ENCODE measurements at places on chromosomes 1 and 21.
A peak's percentile ranks its signal among the peaks of the same experiment; 100 is the strongest.

- peak; percentile 73 for DNase-seq
Observed at GRCh38 chr1:63795455-63795854, 21.6 kb downstream of the ROR1 start.

DNA sequence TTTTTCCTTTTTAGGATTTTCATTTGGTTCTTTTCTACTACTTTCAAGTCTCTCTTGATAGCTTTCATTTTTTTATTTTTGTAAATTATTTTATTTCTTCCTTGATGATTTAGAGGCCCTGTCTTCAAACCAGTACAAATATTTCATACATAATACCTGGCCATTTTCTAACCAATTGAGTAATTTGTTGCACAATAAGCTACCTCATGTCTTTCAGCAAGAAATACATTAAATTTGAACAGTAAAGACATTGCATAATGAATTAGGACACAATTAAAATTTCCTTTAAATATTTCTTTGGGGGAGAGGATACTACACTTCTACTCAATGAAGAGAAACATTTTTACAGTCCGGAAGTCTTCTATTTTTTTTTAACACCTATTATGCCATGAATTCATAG lies 15.6 kb upstream of the COL9A2 start:
- no peak for DNase-seq

GRCh38 chr1:183583466-183583865 lies 6.8 kb downstream of the NCF2 start:
- no peak for DNase-seq

GRCh38 chr21:36454093-36454531 lies 25.8 kb downstream of the CLDN14 start:
- no peak for DNase-seq

- no peak for DNase-seq
Observed at GRCh38 chr1:194045416-194045815, 859.0 kb upstream of the B3GALT2 start.

GRCh38 chr1:77030401-77031105 lies 163.3 kb downstream of the ST6GALNAC5 start:
- no peak for DNase-seq

DNA sequence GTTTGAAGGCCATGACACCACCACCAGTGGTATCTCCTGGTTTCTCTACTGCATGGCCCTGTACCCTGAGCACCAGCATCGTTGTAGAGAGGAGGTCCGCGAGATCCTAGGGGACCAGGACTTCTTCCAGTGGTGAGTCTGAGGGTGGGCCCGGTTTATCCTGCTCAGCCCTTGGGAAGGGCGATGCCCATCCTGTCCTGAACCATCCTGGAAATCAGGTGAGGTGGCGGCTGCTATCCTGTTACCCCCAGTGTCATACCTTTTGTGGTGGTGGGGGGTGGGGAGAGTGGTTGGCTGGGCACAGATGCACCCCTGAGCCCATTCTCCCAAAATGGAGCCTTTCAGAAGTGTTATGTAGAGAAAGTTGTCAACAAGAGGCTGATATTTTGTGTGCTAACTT lies 16.3 kb downstream of the CYP4B1 start:
- no peak for DNase-seq

- DNase-seq, result no peak
Observed at GRCh38 chr1:101683561-101683960, 313.2 kb downstream of the OLFM3 start.

- no peak for DNase-seq
Observed at GRCh38 chr21:41931041-41931451, 22.8 kb downstream of the C2CD2 start.

DNA sequence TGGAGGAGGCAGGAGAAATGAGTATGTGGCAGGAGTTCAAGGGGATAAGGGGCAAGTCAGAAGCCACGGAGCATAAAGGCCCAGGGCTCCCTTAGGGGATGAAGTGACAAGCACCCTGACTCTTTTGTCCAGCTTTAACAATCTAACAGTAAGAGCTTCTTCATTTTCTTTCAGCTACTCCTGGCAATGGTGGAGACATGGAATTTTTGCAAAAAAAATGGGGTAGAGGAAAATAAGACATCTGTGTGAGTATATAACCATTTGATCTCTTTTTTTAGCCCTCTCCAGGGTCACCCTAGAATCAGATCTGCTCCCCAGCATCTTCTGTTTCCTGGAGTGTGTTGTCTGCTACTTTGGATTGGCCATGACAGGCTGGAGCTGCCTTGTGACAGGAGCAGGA lies 47.1 kb downstream of the ZNF697 start:
- DNase-seq, result no peak

DNA sequence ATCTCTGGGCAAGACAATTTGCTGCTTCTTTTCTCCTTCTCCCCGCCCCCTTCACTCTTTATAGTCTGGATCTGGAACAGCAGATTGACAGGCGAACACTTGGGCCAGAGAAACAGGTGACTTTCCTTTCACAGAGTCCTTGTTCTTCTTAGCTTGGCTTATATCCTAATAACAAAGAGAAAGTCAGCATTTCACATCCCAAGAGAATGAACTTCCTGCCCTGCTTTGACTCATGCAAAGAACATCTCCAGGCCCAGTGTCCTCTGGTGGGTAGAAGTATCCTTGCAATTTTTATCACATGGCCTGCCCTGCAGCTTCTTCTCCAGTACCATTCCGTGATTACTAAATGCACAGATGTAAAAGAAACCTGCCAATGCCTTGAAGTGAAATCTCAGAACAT lies 764.4 kb downstream of the ADGRL2 start:
- no peak for DNase-seq

DNA sequence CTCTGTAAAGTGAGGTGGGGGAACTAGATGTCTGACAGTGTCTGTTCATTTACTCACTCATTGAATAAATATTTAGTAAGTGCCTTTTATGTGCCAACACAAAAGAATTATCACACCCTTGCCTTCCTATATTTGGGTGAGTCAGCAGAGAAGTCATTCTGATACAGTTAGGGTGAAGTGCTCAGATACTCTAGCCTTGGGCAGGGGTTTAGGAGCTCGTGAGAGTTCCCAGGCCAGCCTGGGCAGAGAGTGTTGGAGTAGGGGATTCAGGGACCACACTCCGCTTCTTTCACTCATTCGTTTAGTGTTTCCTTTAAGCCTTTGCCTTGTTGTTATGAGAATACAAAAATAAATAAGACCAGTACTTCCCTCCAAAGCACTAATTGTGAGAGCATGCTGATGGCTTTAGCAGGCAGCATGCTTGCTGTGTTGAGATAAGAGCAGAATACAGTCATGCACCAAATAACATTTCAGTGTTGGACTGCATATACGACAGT lies 83.9 kb downstream of the DYRK1A start:
- no peak for DNase-seq

- no peak for DNase-seq
Observed at GRCh38 chr1:53893999-53894636, at the start of gene DIO1. Gene DIO1 (plus strand): TSS chr1:53894187. CDS start chr1:53894211, 24 bp downstream.
